Muscle of back (tissue), 13 donors: ENCODE measurements at places on chromosomes 5 and 9.

- DNase-seq, result no peak
Observed at GRCh38 chr9:130499804-130500263, 55.1 kb downstream of the ASS1 start.

GRCh38 chr5:84480873-84481637 is 96.4 kb upstream of the EDIL3 start:
- no peak for DNase-seq

DNA sequence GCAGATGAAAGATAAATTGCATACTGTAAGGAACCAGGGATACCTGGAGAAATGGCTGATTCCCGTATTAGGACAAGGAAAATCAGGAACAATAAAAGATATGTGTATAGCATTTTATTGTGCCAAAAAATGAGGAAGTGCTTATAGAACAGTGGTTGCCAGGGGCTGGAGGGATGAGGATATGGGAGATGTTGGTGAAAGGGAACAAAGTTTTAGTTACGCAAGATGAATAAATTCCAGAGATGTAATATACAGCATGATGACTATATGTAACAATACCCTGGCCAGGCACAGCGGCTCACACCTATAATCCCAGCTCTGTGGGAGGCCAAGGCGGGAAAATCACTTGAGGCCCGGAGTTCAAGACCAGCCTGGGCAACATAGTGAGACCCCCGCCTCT is 101.8 kb downstream of the CDK5RAP2 start:
- DNase-seq, result no peak

- no peak for DNase-seq
Observed at GRCh38 chr5:177601577-177602457, 1.9 kb downstream of the B4GALT7 start.

DNA sequence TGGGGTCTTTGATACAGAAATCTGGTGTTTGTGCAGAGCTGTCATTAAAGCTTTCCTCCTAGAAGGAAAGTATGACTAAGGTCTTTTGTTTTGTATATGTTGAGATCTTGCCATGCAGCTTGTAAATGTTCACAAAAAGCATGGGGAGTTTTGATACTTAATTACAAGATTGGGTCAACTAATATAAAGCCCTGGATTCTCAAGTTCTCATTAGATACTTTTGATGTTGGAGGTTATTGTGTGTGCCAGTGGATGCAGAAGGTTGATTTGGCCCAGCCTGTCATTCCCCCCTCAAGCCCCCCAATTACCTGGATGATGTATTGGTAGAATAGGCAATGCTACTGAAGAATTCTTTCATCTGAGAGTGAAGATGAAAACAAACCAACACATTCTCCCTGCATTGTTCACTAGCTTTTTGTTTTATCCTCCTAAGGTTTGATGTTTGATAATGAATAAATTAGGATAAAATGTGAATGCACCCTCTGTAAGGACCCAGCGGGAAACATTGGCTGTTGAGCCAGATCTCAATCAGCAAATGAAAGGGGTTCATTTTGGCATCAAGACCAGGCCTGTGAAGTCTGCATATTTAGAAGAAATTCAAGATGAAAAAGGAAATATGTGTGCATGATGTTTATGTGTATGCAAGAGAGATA is 61.9 kb upstream of the ADAMTS19 start:
- DNase-seq, result no peak

DNA sequence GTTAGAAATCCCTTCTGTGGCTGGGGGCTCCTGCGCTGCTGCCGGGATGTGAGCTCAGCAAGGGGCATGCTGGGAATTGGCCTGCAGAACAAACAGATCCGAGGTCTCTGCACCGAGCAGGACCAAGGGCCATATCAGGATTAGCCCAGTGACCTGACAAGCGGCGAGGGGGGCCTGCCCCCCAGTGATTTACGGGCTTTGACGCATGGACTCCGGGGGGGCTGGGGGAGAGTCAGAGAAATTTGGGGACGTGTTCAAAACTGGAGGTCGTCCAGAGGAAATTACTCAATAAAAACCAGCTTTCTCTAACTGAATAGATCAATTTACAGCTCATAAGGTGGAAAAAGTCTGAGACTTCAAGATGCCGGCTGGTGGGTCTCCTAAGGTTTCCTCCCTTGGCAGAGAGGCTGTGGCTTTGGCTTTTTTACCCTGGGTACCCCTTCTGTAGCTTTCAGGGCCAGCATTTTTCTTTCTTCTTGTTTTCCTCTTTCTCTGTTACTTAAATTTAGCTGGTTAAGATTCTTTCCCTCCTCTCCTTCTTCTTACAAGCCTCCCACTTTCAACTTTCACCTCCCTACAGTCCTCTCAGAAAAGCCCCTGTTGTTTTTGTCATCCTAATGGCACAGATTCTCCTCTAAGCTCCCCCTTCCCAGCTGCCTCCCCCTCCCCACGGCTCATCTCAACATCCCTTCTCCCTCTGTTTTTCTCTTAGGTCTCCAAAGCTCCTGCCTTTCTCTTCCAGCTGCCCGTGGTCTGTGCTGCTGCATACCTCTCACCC is 551.0 kb downstream of the CCDC171 start:
- DNase-seq, result peak; percentile 75
